ENCODE measurements at places on chromosomes 4 and X. TPM values are rescaled to one million over a fixed set of nuclear protein-coding genes. Genes with fewer than 3 reads are reported as not detected.
A peak's percentile ranks its signal among the peaks of the same experiment; 100 is the strongest.

GRCh38 chr4:134533068-134533467, 331.5 kb upstream of the PABPC4L start:
- H3K36me3 ChIP-seq, result no peaks in the 10 kb centered on the region
- no peak for DNase-seq
- H3K27ac ChIP-seq, result no peak overlapping the region
- no peak overlapping the region for H3K4me3 ChIP-seq
- H3K4me1 ChIP-seq, result no peaks in the 10 kb centered on the region

DNA sequence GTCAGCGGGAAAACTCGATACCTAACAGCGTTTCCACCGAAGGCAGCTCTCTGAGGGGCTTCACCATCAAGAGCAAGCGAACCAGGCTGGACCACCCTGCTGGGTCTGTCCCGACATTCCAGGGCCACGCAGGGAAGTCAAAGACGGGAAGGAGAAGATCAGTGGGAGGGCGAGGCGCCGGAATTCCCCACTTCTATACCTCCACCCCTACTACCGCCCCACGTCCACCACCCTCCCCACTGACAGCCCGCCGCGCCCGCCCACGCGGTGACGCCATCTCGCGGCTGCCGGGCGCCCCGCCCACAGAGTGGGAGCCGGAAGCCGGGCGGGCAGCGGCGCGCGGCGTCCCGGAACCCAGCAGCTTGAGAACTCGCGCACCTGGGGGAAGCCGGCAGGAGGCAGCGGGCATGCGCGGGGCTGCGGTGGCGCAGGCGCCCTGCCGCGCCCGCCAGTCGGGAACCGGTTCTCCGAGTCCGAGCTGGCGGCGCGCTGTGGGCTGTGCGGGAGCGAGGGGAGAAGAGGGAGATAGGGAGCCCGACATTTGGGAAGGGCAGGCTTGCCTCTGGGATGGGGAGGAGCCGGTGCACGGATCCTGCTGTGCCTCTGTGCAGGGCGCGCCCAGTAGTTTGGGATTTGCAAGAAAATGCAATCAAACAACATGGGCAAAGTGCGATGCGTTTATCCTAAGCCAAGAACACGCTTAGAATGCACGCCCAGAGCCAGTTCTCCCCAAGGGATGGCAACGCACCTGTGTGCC, 3.2 kb upstream of the STIM2 start:
- peak overlapping the region; percentile 85 for H3K27ac ChIP-seq
- H3K4me1 ChIP-seq, result no peaks in the 10 kb centered on the region
- peak; percentile 85 for DNase-seq
- peak overlapping the region; percentile 56 for H3K4me3 ChIP-seq

GRCh38 chr4:16439768-16440167, 213.5 kb upstream of the TAPT1 start:
- H3K27ac ChIP-seq, result peak overlapping the region; percentile 42
- no peaks in the 10 kb centered on the region for H3K4me1 ChIP-seq
- DNase-seq, result peak; percentile 37
- H3K36me3 ChIP-seq, result no peaks in the 10 kb centered on the region
- H3K27me3 ChIP-seq, result no peaks in the 10 kb centered on the region

FRMD7 gene
- 3.6 TPM for total RNA-seq

ITM2A gene
- total RNA-seq, result 79.1 TPM
